ENCODE measurements at places on chromosomes 3 and 15.

DNA sequence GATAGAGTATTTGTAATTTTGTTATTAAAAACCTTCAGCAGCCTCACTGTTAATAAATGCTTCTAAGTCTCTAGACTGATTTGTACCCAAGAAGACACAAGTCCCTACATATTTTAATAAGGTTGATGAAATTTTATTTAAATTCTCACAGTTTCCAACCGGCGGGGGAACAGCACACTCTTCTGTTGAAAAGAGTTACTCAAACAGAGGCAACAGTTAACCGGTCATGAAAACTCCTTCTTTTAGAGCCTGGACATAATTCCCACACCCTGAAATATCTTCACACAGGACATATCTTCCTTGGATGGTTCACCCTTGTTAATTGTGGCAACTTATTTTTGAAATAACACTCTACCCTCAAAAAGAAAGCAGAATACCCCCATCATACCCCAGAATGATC is 278.8 kb downstream of the FOXP1 start:
- no peak for DNase-seq

DNA sequence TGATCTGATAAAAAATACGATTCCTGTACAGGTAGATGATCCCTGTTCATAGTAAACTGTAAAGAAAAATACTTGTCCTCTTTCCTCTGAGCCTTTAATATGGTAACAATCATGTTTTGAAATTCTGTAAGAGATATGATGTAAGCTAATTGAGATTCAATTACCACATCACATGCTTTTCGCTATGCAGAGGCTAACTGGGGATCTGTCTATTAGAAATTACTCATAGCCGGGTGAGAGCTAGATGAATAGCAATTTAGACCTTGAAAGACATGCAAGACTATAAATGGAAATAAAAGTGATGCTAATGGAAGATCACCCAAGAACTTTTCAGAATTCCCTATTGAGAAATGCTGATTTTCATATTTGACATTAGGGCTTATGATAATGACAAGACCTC is 579.9 kb upstream of the ZNF717 start:
- DNase-seq, result no peak

DNA sequence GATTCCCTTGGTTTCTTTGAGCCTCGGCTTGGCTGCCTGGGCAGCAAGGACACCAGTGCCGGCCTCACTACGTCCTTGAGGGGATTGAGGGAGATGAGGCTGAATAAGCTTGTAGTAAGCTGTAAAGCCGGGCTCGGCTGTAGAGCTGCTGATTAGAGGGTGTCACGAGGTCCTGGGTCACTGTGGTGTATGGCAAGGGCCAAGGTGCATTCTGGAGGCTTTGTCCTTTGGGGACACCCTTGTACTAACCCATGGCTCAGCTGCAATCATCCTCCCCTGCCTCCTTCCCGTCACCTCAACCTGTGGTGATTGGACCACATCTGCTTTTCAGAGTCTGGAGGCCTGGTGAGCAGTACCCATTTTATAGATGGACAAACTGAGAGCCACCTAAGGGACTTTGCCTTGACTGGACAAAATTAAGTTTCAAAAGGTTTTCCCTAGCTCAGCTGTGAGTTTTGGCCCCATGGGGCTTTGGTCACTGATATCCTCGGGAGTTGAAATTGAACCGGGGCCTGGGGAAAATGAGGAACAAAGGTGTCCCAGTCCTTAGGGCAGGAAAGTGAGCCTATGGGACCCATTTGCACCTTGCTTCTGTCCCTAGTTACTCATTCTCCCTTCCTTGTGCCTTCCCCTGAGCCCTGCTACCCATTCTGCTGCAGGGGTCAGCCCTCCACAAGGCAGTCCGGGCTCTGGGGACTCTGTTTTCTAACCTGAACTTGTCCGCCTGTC is 2.4 kb downstream of the SLC6A6 start:
- DNase-seq, result no peak

DNA sequence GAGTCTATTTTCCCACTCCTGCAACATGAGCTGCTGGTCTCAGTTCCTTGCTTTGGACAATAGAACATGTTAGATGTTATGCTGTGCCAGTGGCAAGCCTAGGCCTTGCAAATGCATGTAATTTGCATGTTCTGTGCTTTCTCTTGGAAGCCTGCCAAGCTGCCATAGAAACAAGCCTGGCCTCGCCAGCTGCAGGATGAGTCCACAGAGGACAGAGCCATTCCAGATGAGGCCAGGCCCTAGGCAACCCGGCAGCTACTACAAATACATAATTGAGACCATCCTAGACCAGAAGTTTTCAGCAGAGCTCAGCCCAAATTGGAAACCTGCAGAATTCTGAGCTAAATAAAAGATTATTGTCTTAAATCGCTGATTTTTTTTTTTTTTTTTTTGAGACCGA is 39.6 kb downstream of the TRIM69 start:
- DNase-seq, result no peak

DNA sequence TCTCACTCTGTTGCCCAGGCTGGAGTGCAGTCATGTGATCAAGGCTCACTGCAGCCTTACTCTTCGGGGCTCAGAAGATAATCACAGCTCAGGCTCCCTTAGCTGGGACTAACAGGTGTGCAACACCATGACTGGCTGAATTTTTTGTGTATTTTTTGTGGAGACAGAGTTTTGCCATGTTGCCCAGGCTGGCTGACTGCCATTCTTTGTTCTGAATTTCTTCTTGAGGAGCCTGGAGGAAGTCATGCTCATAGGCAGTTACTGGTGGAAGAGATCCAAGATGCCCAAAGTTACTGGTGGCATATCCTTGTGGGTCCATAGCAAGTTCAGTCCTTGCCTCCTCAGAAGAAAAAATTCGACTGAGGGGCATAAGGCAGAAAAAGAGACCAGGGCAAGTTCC is 16.6 kb upstream of the UBP1 start:
- no peak for DNase-seq

GRCh38 chr3:23829242-23829934 is 23.6 kb downstream of the UBE2E1 start:
- DNase-seq, result no peak

- DNase-seq, result no peak
These were observed 9.5 kb downstream of the RPSA start for GRCh38 chr3:39415983-39416382.

DNA sequence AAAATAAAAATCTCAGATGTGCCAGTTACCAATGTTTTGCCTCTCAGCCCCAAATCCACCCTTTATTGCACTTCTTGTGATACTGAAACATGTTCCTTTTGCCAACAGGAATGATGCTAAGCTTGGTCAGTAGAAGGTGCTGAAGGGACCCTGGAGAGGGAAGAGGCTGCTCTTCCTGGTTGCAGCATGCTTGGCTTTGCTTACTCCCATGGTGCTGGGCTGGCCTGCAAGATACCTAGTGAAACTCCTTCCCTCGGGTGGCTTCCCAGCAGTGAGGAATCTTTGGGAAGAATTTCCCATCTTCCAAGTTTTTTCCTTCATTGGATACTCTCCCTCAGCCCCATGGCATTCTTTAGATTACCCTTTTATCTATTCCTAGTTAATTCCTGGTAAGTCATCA is 151.8 kb upstream of the TGFBR2 start:
- no peak for DNase-seq

GRCh38 chr3:23481616-23482278 is 278.6 kb downstream of the UBE2E2 start:
- DNase-seq, result no peak

GRCh38 chr15:68371160-68371559 is 60.8 kb downstream of the ITGA11 start:
- DNase-seq, result no peak

DNA sequence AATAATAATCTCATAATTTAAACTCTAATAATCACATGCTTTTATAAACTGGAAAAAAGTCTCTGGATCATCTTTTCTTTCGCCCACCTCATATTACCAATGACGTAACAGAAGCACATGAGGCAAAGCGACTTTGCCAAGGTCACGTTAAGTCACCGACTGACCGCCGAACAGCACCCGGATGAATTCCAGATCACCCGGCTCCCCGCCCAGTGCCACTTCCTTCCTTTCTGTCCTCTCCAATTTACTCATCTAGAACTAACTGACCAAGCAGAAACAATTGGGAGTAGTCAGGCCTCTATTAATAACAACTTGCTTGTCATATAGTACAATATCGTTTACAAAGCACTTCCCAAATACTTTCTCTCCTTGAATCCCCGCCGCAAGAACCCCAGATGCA is 21.1 kb downstream of the FGF12 start:
- DNase-seq, result no peak

- no peak for DNase-seq
These were observed 77.2 kb downstream of the CD200R1L start for GRCh38 chr3:112769286-112769978.

GRCh38 chr3:28791713-28792255 is 443.2 kb upstream of the AZI2 start:
- DNase-seq, result no peak

DNA sequence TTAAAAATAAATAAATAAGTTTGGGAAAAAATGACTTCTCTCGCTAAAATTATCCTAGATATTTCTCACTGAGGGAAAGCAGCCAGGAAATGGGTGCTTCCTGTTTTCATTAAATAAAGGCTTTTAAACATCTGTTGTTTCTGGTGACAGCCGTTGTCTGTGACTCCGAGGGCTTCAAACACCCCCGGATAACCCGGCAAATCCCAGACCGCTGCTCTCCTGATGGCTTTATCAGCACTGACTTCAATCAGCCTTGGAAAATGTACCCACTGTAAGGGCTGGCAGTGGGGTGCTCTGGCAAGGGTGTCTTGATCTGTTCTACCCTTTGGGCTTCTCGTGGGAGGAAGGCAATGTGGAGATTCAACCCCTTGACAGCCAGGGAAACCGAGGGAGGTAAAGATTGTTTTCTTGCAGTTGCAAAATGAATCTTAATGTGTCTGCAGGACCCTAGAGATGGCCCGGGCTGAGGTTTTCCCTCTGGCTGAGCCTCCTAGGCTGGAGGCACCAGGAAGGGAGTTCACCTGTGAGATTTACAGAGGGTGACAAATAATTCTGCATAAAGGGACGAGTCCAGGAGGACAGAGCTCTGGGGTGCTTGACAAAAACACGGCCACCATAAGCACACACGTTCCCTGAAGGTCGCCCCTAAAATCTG is 33.6 kb upstream of the SEC13 start:
- no peak for DNase-seq

DNA sequence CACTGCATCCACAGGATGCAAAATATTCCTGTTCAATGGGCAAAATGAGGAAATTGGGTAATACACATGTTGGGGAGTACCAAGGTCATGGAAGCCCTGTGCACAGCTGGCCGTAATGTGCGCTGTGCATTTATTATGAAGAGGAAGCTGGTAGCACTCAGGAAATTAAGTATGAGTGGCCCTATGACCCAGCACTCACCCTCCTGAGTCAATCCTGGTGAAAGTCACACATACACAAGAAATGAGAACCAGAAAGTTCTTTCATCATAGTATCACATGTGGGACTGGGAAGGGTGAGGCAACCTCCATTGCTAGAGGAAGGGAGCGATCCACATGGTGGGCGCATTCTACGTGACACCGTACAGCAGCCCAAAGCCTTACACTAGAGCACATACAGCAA is 11.4 kb upstream of the PRR20G start:
- DNase-seq, result no peak

DNA sequence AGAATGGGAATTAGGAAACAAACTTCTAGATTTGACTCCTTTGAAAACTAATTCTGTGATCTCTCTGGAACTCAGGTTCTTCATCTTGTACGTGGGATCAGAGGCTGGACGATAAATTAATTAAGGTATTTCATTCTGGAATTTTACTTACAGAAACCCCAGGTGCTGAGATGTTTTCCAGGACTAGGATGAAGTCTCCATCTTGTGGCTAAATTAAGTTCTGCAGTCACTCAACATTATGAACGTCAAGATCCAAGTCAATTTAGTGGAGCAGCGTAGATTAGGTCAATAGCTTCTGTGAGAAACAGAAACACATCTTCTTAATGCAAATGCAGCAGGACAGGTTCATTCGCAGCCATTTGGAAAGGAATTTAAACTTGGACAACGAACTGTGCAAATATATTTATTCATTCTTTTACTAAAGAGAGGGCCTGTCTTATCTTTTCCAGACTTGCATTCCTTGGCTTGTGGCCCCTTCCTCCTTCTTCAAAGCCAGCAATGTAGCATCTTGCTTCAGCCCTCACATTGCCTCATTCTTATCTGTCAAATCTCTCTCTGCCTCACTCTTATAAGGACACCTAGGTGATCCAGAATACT is 26.7 kb upstream of the TMC3 start:
- DNase-seq, result no peak

DNA sequence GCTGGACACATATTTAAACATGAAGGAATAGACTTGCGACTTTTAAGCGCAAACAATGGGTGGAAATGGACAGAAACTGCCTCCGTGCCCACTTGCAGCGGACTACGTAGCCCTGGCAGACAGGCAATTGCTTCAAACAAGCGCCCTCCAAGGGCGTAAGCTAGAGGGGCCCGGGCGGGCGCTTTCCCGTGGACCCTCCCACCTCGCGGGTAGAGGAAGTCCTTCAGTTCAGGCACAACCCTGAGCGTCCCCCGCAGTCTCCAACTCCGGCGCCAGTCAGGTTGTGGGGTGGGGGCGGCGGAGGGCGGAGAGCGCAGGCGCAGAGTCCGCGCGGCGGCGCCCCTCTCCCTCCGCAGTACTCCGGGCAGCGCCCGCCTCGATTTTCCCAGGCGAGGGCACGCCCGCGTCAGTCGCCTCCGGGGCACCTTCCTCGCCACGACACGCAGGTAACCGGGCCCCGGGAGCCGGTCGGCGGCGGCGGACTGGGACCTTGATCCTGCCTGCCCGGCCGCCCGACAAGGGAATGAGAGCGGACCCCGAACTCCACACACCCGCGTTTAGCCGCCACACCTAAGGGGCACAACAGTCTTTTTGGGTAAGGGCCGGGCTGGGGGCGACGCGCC is at the start of gene SLC35G2:
SLC35G2 (plus strand) TSS at position 358 of the 623 bp plus-strand sequence. CDS start 35,335 bp downstream, outside the sequence.
- no peak for DNase-seq

DNA sequence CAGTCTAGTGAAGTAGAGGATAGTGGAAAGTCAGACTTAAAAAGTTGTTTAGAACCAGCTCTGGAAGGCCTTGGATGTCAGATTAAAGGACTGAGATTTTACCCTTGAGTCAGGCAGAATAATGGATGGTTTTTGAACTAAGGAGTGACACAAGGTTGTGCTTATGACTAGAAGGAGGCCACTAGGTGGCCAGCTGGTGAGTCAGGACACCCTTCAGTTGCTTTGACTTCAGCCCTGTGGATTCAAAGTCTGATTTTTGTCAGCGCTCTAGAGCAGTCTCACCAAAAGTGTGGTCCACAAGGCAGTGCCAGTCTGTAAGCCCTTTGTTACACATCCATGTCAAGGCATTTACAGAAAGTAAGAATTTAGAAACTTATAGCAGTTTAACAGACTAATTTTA is 3.8 kb upstream of the GABPB1 start:
- DNase-seq, result no peak

DNA sequence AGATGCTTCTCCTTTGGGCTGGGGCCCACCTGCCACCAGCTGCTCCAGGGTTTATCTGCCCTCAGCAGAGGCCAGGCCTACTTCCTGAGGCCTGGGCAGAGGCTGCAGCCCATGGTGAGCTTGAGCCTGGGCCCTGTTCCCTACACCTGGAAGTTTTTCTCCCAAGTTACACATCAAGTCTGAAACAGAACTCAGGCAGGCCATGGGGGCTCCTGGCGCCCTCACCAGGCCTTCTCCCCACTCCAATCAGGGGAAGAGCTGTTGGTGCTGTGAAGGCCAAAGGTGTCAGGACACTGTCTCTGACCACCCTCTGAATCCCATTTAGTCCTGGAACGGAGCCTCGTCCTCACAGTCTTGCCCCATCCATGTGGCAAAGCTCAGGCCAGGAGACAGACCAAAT is 7.3 kb downstream of the VWA5B2 start:
- no peak for DNase-seq

- DNase-seq, result no peak
These were observed 1.1 kb upstream of the SPTBN5 start for GRCh38 chr15:41894791-41895463.
